ENCODE measurements at places on chromosomes 7 and 10.

DNA sequence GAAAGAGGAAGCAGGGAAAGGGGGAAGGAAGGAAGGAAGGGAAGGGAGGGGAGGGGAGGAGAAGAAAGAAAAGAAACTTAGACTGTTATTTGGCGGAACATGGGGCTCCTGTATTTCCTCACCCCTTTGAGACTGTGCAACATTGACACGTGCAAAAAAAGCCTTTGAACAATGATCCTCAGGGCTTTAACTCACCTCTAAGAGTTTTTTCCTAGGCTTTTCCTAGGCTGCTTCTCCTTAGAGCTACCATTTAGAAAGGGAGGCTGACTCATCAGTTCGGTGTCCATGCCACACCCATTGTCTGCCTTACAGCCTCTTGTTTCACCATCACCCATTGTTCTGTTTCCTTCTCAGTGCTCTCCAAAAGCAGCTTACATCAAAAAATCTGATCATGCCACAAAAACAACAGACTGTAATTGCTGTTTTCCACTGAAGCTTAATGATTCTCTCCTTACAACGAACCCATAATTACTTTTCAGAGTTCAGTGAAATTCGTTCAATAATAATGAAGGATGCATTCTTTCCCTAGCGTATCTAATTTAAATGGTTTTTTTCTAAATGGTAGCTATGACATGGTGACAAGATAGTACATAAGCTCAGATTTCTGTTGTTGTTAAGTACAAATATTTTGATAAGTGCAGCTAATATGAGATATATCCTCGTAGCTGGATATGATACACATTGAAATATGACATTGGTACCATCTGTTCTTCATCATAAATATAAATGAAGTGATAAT, 90.8 kb downstream of the PRLHR start:
- DNase-seq: no peak

GRCh38 chr7:136938476-136938875, 70.0 kb downstream of the CHRM2 start:
- no peak for DNase-seq

GRCh38 chr10:129950676-129951075, 13.4 kb downstream of the EBF3 start:
- no peak for DNase-seq

DNA sequence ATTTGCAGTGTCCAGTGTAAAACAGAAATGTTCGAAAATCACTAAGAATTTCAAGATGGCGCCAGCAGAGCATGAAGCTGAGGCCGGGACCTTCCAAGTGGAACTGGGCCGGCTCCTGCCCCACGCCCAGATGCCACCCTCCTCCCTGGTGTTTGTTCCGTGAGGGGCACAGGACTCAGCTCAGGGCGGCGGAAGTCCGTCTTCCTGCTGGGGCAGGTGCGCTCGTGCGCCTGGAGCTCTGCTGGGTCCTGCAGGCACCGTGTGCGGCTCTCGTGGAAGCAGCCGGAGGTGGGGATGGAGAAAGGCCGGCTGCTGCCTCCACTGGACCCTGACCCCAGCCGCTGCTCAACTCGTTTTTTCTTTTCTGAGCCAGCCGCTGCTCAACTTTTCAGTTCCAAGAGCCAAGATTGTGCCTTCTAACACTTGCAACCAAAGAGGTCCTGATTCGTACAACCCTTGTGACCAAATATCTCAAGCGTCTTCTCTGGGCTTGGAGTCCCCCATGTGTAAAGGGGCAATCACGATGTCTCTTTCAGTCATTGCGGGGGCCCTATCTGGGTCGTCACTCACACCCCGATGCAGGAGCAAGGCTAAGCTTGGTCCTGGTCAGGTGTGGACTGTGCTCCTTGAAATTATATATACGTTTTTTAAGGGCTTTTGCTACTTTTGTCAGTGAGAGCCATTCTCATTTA, 334.4 kb downstream of the ADARB2 start:
- no peak for DNase-seq

DNA sequence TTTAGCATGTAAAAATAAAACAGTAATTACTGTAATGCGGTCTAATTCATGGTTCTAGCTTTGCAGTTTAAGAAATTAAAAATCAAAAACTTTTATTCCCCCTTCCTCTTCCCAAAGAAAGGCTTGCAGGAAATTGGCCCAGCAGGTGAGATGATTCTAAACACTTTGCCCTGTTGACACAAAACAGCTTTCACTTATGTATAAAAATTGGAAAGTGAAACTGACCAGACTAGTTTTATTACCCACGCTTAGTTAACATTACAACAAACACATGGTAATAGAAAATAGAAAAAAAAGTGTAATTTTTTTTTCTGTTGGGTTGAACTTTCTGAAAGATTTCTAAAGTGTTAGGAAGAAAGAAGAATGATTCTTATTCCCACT, 1.2 kb upstream of the CCDC6 start:
- no peak for DNase-seq

DNA sequence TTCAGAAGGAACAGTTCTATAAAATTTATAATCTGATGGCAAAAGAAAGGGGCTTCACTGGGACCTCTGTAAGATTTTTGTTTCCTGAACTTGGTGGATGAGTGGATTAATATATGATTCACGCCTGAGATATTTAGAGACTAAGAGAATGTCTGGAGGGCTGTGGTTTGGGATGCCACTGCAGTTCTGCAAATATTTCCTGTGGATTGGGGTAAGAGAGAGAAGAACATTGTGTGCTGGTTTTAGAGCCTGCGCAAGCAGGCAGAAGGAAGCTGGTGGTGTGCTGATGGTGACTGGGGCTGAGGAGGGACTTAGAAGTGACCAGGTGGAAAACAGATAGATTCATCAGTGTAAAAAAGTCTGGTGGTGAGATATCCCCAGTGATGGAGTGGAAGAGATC, 87.0 kb downstream of the SUGCT start:
- DNase-seq: no peak

GRCh38 chr10:86642021-86642420, 12.3 kb upstream of the OPN4 start:
- DNase-seq: no peak

DNA sequence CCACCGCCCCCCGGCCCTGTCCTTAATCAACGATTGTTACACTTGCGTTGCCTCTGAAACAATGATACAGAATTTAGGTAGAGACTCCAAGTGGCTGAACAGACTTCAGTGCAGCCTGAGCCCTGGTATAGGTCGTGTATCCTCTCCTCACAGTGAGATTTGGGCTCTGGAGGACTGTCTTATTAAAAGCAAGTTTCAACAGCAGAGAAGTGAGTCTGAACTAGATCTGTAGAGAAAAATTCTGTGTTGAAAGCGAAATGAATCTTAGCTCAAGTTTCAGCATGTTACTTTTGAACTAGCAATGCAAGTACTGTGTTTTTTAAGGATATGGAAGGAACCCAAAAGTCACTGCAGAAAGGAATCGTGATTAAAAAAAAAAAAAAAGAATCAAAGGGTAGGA, 103.1 kb downstream of the HOXA1 start:
- no peak for DNase-seq

- peak; percentile 68 for DNase-seq
Measured at GRCh38 chr10:59885430-59886134, 20.8 kb downstream of the CCDC6 start.

- no peak for DNase-seq
Measured at GRCh38 chr10:73649876-73650536, 5.8 kb downstream of the SYNPO2L start.

GRCh38 chr7:135246191-135246825, 12.7 kb downstream of the STRA8 start:
- DNase-seq: peak; percentile 8

DNA sequence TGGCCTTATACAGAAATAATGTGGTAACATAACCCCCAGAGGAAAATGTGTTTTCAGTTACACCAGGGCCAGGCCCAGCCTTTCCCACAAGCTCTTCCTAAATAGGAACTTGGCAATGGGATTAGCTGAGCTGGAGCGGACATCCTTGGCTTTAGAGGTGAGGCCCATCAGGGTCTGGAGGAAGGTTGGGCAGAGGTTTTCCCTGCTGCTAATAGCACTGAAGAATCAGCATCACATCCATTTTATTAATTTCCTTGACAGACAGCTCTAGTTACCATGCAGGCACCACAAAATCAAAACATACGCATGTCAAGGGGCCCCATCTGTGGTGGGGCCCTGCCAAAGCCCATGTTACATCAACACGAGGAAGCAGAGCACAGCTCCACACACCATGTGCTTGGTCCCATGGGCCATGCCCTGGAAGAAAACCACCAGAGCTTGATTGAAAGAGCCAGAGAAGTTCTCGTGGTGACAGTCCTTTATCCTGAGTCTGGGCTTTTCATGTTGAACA, 566.6 kb downstream of the KCNMA1 start:
- no peak for DNase-seq

- no peak for DNase-seq
Measured at GRCh38 chr7:43782768-43783555, 24.5 kb downstream of the BLVRA start.

GRCh38 chr10:61836888-61837754, 64.4 kb upstream of the ARID5B start:
- no peak for DNase-seq

GRCh38 chr10:72887043-72887442, 6.5 kb upstream of the OIT3 start:
- no peak for DNase-seq

DNA sequence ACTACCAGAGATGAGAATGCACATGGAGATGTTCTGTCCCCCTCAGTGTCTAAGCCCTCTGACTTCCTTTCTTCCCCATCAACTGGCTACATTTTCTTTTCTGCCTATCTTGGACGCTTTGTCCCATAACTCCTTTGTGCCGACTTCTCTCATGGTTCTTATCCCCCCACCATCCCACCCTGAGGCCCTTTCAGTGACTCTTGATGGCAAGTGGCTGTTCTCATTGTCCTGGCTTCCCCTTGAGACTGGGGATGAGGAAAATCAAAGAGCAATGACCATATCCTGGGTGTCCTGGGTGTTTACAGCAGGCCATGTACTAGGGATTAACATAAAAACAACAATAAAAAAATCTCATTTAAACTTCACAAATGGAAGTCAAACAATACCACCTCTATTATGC, 18.8 kb upstream of the GGCT start:
- DNase-seq: no peak

GRCh38 chr10:112958275-112958995, 8.4 kb downstream of the TCF7L2 start:
- no peak for DNase-seq

- no peak for DNase-seq
Measured at GRCh38 chr10:106076496-106076895, 1088.0 kb downstream of the SORCS1 start.

GRCh38 chr7:156115582-156115981, 303.3 kb upstream of the SHH start:
- no peak for DNase-seq

GRCh38 chr7:132654150-132654549, 77.9 kb upstream of the PLXNA4 start:
- DNase-seq: peak; percentile 55
